ENCODE measurements at places on chromosomes 3 and 15.

- no peak for DNase-seq
Observed at GRCh38 chr3:61451841-61452240, 109.5 kb upstream of the PTPRG start.

DNA sequence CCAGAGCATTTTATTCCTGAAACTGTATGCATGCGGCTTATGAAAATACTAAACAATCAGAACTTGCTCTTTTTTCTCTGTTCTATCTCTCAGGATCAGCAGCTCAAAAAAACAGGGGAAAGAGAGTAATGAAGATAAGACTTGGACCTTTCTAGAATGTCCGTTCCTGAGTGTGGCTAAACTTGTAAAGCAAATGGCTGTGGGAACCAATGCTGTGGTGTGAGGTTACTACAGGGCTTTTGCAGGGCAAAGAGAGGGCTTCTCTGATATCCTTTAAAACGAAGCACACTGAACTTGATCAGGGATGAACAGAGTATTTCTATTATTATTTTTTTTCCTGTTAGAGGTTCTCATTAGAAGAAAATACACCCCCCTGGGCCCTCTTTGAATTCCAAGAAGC lies 223.4 kb downstream of the THRB start:
- no peak for DNase-seq

- DNase-seq, result no peak
Observed at GRCh38 chr3:123884203-123884831, at the start of gene MYLK. MYLK (minus strand) TSS chr3:123884332; CDS start chr3:123793841, 90,491 bp downstream.

GRCh38 chr3:102163039-102163817 lies 271.6 kb upstream of the ZPLD1 start:
- no peak for DNase-seq

DNA sequence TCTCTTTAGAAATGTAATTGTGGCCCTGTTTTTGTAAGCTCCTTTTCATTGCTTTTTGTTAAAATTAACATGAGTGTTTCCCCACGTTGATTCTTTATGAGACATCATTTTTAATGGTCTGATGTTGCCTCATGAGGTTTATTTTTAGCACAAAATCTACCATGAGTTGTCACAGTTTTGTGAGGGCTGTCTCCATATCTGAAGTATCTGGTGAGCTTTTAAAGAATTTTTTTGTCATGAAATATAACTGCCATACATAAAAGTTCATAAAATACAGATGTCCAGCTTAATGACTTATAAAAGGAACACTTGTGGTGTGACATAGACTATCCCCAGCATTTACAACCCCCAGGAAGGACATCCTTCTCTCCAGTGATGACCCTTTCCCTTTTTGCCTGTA lies 34.3 kb upstream of the CEMIP start:
- no peak for DNase-seq

- no peak for DNase-seq
Observed at GRCh38 chr15:64197425-64197824, 34.6 kb upstream of the PPIB start.

DNA sequence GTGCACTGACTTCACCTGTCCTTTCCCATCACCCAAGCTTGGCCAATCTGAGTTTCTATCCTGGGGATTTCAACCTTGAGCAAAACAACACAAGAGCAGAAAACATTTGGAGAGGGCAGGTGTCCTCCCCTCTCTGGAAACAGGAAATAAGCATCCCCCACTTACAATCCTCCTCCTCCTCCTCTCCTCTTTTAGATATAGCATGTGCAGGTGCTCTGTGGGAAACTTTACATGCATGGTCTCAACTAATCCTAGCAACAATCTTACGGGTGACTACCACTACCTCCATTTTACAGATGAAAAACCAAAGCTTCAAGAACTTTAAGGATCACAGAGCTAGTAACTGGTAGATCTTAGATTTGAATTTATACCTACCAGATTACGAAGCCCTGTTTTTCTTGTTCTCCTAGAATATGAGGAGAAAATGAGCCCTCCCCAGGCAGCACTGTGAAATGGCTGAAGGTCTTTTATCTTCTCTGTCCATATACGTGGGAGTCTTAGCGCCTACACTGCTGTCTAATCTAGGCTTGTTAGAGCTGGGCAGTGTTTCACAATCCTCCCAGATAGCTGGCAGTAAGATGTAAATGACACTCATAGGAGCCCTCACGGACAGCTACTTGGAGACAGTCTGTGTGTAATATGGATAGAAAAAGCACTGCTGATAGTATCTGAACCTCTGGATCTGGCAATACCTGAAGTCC lies 301.2 kb upstream of the PROK2 start:
- peak; percentile 63 for DNase-seq

DNA sequence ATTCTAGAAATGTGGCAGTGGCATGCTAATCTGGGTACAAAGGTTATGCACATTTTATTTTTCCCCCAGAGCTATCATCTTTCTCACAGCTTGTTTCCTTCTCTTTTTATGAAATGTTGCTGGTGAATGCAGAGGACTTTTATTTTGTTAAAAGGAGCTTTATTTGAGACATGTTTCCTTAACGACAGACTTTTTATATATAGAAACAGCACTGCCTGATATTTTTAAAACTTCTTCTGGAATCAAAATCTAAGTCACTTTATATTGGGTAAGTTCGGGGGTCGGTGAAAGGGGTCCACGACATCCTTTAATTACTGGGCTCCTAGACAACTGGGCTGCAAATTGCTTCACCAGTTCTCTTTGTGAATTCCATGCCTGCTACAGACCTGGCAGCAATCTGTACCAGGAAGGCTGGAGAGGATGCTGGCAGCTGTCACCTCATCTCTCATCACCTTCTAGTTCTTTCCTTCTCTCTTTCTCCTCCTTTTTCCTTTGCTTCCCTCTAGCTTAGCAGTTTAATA lies 464.7 kb downstream of the PDCD6IP start:
- no peak for DNase-seq

GRCh38 chr3:24161841-24162240 lies 216.8 kb downstream of the NR1D2 start:
- DNase-seq, result no peak

- no peak for DNase-seq
Observed at GRCh38 chr3:73848173-73848906, 223.6 kb upstream of the PDZRN3 start.

DNA sequence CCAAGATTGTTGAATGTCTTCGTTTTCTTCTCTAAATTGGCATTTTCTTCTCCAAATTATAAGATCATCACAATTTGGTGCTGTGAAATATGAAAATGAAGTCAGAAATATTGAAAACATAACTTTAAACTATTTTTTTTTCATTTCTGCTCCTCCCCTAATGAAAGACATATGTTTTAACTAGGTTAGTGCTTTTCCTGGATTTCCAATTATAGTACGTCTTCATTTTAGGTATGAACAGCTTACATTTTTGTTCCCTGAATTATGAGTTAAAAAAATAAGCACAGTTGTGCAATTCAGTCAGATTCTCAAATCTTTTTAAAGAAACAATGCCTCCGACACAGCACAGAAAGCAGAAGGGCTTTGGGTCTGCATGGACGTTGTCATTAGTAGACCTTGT lies 83.5 kb upstream of the CFAP20DC start:
- no peak for DNase-seq

- DNase-seq, result no peak
Observed at GRCh38 chr15:87827131-87827530, 429.4 kb downstream of the NTRK3 start.

DNA sequence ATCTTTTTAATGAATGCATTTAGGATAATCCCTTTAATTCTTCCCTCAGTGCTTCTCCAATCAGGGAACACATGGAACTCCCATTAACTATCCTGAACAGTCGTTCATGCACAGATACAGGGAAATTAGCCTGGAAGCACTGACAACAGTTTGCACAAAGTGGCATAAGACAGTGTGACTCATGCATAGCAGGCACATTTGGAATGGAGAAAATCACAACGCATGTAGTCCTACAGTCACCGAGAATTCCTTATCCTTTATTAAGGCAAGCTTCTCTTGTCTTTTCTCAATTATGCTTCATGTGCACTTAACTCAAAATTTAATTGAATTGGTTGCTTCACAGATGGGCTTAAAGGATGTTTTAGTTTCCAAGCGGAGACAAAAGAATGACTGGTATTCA lies 155.0 kb upstream of the CRBN start:
- DNase-seq, result no peak

DNA sequence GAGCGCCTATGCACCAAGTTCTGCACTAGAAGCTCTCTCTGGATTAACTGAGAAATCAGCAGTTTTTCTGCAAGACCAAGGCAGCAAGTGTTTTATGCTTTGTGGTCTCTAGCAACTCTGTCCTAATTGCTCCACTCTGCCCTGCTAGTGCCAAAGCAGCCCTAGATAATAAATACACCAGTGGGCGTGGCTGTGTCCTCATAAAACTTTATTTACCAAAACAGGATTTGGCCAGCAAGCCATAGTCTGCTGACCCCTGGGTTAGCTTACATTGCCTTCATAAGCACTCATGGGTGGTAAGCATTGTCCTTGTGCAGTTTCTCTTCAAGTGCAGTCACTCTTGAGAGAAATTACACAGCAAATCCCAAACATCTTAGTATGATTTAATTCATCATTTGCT lies 30.7 kb upstream of the SLC24A5 start:
- no peak for DNase-seq

DNA sequence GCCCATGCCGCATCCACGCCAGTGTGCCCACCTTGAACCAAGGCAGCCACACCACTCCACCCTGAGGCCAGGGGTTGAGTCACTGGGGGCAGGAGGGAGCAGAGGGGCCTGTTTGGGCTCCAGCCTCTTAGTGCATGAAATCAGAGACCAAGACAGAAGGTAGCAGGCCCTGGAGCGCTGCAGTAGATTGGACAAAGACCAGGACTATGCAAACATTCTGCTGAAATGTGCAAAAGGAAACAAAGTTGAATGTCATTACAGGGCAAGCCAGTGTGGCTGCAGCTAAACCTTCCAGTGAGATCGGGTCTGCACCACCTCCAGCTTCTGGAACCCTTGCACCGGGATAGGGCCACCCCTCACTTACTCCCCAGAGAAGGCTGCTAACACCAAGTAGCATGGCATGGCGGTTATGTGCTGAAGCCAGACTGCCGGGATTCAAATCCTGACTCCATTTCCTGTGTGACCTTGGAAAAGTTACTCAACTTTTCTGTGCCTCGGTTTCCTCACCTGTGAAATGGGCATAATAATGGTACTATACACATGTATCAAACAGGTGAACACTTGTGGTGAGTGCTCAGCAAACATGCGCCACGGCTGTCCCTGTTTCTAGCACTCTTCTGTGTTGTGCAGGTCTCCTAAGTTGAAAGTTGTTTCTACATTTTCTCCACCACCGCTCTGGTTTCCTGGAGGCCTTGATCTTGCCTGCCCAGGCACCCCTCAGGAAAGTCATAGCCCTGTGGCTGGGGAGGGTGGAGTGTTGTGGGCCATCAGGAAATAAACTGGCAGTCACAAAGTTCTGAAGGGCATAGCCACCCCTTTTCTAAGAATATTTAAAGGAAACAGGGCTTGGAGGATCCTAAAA lies 25.0 kb upstream of the GP9 start:
- DNase-seq, result no peak

- no peak for DNase-seq
Observed at GRCh38 chr15:70195171-70195570, 97.5 kb upstream of the TLE3 start.

- DNase-seq, result no peak
Observed at GRCh38 chr15:94441760-94442159, 210.4 kb downstream of the MCTP2 start.

GRCh38 chr3:12963922-12964701 lies 109.1 kb downstream of the IQSEC1 start:
- no peak for DNase-seq

DNA sequence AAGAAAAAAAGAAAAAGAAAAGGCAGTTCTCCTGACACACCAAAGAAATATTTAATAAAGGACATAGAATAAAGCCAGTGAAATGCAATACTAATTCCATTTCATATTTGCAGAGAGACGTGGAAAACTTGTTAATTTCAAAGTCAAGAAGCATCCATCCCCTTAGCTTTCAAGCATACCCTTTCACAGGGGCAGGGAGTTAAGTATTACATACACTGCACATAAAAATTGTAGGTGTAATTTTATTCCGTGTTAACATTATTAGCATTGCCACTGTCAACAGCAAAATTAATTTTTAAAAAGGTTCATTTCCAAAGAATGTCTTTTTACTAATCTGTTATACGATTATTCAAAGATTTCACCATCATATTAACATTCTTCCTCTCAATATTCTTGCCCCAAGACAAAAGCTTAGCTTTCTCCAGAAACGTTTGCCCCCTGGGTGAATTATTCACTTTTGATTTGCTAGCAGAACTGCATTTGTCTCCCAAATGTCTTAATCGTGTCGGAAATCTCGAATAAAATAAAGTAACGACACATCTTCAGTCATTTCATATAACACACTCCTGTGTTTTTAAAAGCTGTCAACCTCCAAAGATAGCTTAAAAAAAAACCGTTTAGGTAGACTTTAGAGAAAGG lies 517.9 kb downstream of the MECOM start:
- no peak for DNase-seq

GRCh38 chr3:159881828-159882309 lies 106.8 kb upstream of the IL12A start:
- no peak for DNase-seq

- DNase-seq, result no peak
Observed at GRCh38 chr3:107845380-107846278, 245.2 kb downstream of the CD47 start.

DNA sequence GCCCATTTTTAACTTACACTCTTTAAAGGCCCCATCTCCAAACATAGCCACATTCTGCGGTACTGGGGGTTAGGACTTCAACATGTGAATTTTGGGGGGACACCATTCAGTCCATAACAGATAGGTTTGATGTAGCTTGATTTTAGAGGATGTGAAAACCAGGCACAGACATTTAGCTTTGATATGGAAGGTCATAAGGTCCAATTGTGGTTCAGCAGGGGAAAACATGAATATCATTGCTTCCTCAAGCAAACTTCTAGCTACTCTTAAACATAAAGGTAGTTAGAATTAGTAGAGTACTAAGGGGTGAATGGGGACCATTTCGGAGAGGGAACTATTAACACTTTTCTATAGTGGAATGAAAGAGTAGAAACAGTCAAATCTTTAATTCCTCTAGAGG lies 13.6 kb upstream of the NFKBIZ start:
- no peak for DNase-seq

DNA sequence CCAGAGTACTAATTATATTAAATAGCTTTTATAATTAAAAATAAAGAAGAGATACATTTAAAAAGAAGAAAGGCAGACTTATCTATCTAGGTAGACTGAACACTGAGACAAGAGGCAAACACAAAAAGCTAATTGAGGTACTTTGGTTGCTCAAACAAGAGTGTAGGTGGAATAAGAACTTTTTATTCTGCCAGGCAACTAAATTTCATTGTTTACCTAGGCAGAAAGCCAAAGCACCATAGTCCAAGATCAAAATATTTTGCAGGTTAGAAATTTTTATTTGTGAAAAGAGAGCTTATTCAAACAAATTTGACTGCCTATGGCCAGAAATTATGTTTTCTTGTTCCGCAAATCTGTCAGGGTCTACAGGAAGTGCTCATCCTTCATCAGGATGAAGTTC lies 499.6 kb upstream of the GBE1 start:
- DNase-seq, result no peak

Data from hematopoietic multipotent progenitor cell treated with erythropoietin and hydrocortisone succinate and interleukin-3 and kit ligand, for 15 days (in vitro differentiated cells).